ENCODE measurements at places on chromosomes 5 and 9.

DNA sequence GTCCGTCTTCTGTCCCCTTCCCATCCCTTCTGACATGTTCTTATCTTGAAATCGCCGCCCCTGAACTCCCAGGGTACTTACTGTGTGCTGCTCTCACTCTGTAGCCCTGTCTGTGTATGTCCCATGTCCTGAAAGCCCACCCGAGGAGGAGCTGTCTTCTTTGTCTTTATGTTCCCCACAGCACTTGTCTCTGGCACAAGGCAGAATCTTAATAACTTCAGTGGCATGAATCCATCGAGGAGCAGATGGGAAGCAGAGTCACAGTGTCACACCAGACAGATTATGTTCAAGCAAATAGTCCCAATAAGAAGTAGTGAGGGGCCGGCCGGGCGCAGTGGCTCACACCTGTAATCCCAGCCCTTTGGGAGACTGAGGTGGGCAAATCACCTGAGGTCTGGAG is 29.7 kb upstream of the LTC4S start:
- DNase-seq, result no peak

GRCh38 chr5:153618307-153618706 is 127.8 kb downstream of the GRIA1 start:
- DNase-seq, result no peak

- DNase-seq, result no peak
Measured at GRCh38 chr5:79143684-79144379, 32.2 kb downstream of the BHMT start.

GRCh38 chr5:103514371-103514770 is 48.2 kb downstream of the NUDT12 start:
- no peak for DNase-seq

- DNase-seq, result peak; percentile 9
Measured at GRCh38 chr9:70049236-70049635, 5.6 kb downstream of the MAMDC2 start.

DNA sequence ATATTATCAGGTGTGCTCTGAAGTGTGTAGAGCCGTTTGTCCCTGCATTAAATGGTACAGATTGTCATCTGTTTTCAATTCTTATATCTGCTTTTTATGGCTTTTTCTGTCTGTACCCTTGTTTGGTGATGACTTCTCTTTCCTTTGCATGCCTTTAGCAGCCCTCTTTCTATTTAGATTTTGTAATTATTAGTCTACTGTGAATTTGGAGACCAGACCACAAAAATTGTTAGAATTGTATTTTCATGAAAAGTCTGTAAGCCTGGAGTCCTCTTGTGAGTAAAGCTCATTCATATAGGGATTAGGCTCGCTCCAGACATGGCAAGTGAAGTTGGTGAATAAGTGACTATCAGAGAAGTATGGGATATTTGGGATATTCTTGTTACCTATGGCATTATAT is 41.7 kb downstream of the NFX1 start:
- no peak for DNase-seq
